ENCODE measurements at places on chromosomes 13 and 19.

DNA sequence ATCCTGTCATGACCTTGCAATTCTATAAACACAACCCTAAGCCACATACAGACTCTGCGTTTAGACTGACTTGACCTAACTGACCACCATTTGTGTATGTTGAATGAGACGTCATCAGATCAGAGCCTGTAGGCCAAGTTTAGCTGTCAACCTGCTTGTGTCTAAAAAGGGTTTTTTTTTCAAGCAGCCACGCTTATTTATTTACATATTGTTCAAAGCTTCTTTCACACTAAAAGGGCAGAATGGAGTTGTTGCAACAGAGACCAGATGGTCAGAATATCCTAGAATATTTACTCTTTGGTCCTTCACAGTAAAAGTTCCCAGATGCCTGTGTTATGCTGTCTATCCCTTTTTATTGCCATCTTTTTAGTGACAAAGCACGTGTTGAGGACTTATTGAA lies 307.7 kb upstream of the SLC10A2 start:
- no peak for DNase-seq

DNA sequence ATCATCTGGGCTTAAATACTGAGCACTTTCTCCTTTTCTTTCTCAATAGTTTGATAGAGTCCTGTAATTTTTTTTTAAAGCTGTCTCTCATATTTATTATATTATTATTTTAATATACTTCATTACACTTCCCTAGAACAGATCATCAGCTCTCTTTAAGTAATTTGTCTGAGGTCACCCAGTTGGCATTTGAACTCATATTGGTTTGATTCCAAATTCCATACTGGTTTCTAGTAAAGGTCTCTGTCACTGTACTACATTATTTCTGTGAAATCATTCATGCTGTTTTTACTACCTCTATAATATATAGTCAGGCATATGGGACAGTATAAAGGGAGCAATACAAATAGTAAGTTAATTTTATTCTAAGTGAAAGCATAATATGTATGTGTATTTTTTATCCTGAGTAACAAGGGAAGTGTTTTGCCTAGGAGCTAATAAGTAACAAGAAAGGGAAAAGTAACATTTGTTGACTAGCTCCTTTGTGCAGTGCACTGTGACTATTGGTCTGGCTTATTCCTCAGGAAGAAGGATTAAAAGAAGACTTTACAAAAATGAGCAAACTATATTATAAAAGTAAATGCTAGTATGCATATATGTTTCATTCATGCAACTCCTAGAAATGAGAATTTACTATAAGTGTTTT lies 14.3 kb downstream of the LPAR6 start:
- no peak for DNase-seq

DNA sequence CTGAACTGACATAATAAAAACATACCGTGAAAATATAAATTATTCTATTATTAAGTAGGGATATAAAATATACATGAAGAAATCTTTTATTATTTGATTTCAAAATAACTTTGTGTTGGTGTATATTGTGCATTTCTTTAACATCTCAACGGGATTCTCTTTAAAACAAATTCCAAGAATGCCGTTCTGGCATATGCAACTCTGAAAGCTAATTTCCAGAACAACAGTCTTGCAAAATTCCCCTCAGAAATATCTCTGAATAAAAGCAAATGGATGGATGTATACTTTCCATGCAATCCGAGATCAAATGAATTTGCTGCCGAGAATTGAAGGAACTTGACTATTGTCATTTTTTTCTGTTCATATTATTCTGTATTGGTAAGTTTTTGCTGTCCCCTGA lies 1579.8 kb downstream of the PCDH9 start:
- DNase-seq: no peak

- no peak for DNase-seq
Measured at GRCh38 chr13:63024458-63024857, 1608.8 kb upstream of the PCDH20 start.

DNA sequence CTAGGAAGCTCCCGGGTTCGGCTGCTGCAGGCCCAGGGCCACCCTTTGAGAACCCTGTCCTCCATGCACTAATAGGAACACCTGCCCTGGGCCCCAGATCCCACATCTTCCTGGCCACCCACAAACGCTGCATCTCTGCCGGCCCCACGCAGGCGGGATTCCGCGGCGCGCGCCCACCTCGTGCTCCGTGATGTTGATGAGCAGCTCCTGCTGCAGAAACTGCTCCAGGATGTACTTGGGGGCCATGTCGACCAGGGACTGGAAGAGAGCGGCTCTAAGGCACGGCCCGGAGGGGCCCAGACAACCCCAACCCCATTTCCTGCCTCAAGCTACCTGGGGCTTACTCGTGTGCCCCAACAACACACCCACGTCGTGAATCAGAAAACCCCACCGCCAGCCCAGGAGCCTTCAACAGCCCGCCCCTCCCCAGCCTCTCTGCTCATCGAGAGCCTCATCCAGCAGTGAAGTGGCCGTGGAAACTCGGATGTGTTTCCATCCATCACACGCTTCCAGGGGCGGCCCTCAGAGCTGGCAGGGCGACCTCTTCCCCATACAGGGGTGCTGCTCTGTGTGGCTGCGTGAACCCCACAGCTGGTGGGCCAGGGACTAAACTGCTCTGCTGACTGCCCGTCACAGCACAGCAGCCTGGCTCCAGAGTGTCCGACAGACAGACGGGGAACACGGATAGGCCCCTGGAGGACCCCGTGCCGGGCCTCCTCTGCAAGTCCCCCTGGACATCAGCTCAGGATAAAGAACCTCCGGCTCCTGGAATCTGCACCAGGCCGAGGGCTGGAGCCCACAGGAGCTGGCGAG lies 4.2 kb downstream of the POLR2E start:
- no peak for DNase-seq

DNA sequence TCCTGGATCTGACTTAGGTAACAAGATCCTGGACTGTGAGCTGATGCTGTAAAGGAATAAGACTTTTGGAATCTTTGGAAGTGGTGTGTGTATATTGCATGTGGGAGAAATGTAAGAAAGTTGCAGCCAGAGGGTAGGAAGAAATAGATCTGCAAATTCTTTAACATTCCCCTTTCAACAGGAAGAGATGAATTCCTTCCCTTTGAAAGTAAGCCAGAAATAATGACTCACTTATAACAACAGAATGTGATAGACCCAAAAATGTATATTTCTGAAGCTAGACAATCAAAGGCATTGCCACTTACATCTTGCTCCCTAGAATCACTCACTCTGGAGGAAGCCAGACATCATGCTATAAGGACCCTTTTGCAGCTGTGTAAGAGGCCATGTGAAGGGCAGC lies 9.8 kb upstream of the SIAH3 start:
- DNase-seq: no peak

DNA sequence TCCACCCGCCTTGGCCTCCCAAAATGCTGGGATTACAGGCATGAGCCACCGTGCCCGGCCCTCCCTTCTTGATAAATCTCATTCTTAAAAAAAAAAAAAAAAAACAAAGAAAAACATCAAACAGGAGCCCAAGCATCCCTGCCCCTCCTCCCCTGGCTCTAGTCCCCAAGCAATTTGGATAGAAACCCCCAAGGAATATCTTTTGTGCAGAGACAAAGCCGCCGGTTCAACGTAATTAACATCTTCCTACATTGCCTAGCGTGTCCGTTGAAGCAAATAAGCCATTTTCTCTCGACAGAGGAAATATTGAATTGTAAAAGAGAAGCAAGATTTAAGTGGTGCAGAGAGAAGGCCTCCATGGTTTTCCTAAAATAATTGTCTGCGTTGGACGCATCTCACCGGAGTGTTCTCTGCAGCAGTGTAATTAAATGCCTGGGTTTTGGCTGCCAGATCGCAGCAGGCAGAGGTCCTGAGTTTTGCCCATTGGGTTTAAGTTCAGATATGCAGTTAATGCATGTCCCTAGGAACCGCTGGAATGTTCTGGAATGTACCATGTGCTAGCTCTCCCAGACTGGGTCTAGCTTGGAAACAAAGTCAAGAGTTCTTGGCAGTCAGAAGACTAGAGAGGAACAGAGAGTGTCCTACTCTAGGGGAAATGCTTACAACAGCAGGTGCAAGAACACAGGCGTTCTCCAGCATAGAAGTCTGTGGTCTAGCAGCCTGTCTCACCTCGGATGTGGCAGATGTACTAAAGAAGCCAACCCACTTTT lies 30.8 kb downstream of the PIN1 start:
- DNase-seq: no peak

DNA sequence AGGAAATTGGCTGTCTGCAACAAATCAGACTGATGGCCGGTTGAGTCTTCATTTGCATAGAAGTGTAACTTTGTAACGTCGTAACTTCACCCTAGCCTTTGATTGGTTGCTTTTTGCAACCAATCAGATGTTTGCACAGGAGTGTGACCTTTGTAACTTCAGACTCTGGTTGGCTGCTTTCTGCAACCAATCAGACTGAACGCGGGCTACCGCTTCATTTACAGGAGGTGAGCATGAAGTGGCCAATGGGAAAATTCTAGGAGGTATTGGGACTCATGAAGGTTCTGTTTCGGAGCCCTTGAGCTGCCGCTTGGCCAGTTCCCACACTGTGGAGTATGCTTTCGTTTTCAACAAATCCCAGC lies 441 bp upstream of the ZNF559 start:
- peak; percentile 80 for DNase-seq

GRCh38 chr19:50202386-50202785 lies 1.0 kb upstream of the MYH14 start:
- no peak for DNase-seq

- peak; percentile 84 for DNase-seq
Measured at GRCh38 chr19:574658-575526, 2.5 kb downstream of the BSG start.

DNA sequence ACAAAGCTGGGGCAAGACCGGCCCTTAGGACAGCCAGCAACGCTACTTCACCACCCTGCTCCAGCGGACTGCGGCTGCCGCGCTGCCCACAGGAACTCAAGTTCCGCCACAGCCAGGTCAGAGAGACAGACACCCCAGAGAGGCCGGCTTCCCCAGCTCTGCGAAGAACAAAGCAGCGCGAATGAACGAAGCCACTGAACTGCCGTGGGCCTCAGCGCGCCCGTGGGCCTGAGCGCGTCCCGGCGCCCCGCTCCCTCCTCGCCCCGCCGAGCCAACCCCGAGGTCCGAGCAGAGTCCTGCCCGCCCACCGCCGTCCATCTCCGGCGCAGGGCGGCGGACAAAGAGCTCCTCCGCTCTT lies 158.4 kb downstream of the RNF17 start:
- DNase-seq: no peak

DNA sequence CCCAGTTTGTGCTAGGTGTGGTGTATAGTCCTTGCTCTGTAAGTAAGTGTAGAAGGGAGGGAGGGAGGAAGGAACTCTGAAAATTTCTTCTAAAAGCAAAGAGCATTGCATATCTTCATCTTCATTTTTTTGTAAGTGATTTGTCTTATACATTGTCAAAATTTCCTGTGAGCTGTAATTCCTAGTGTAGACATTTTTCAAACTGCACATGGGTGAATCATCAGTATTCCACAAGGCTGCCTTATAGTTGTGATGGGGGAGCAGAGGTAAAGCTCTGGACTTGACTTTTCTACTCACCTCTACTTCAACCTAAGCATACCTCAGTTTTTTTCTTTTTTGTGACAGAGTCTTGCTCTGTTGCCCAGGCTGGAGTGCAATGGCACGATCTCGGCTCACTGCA lies 86.9 kb downstream of the CDK8 start:
- no peak for DNase-seq

DNA sequence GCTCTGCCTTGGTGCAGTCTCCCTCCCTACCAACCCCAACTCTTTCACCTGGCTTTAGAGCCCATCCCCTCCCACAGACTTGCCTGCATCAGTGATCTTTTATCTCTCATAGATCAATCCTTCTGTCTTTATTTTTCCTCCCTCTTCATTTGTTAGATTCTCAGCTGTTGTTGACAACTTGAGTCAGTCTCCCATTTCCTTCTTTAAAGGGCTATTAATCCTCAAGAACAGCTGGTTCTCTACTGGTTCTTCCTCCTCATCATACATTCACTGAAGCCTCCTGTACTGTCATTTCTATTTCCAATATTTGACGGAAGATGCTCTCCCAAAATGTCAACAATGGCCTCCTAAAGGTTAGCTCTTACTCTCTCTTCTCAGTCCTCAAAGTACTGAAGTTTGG lies 408.2 kb downstream of the TBC1D4 start:
- DNase-seq: no peak

DNA sequence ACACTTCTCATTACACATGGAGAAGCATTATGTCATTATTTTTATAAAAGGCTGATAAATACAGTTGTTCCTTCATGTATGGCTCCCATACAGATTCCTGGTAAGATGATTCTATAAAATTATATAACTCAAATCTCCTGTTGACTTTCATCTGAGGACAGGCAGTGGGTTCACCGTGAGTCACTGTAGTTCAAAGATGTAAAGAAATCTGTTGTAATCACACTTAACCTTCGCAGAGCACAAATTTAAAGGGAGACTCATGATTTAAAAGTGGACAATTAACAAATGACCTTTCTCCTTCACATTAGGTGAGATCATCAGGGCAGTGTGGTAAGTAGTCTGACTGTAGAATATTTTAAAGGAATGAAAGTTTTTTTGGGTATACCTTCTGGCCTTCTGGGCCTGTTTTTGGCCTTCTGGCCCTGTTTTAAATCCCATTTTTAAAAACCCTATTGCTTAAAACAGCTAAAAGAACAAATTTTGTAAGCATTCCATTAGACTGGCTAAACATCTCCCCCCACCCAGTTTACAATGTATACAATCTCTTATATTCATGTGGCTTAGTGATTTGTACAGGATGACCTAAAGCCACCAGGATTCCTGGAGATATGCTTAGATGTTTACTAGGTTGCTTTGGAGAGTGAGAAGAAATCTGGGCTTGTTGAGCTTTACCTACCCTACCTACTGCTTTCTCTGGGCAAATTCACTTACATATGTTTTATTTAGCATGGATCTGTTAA lies 171.2 kb downstream of the ITGBL1 start:
- DNase-seq: no peak

GRCh38 chr13:113962386-113962785 lies 11.5 kb downstream of the C13orf46 start:
- DNase-seq: no peak

- no peak for DNase-seq
Measured at GRCh38 chr13:73778242-73778864, 355.9 kb downstream of the KLF12 start.

GRCh38 chr13:48539550-48539949 lies 6.7 kb upstream of the RCBTB2 start:
- no peak for DNase-seq

DNA sequence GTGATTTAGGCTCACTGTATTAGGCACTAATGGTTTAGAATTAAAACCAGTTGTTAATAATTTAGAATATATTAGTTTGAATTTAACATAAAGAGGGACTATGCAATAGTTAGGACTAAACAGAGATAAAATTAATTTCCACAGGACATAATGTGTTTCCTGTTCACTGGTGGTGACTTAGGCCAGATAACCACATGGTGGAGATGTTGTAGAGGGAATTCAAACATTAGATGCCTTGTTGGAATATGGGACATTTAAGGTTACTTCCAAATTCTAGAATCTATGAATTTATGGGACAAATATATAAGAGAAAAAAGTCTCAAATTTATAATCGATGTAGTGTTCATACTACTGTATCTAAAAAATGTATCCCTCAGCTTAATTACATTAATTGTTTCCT lies 615.5 kb upstream of the KLHL1 start:
- DNase-seq: no peak

GRCh38 chr19:16337809-16338469 lies 13.3 kb downstream of the KLF2 start:
- DNase-seq: no peak

Measured in cardiac septum (tissue), 1 donor.